ENCODE measurements at places on chromosomes 1 and 21.

DNA sequence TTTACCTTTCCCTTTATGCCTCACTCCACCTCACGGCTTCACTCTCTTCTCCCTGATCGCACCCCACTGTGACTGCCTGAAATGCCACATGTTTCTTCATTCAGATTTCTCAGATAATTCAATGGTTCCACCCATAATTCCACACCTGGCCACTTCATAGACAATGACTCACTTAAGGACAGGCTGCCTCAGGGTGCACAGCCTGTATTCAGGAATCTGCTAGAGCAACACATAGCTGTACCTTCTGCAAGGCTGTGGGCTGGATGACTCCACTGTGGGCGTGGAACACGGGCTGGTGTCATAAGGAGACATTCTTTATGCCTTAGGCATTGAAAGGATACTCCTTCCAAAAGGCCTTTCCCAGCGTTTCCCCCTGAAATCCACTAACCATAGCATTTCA is 36.1 kb downstream of the L1TD1 start:
- no peak overlapping the region for H3K4me3 ChIP-seq
- H3K4me1 ChIP-seq = no peaks in the 10 kb centered on the region
- no peak for DNase-seq

GRCh38 chr1:227729881-227730629 is 5.0 kb downstream of the JMJD4 start:
- H3K36me3 ChIP-seq = peaks cover 19% of the 10 kb centered on the region
- H3K4me3 ChIP-seq = peak overlapping the region; percentile 13
- H3K27ac ChIP-seq = no peak overlapping the region
- H3K4me1 ChIP-seq = peaks cover 29% of the 10 kb centered on the region

GRCh38 chr1:171403393-171403792 is 81.9 kb upstream of the PRRC2C start:
- no peaks in the 10 kb centered on the region for H3K36me3 ChIP-seq
- H3K27me3 ChIP-seq = peaks cover 35% of the 10 kb centered on the region
- H3K27ac ChIP-seq = no peak overlapping the region
- H3K4me3 ChIP-seq = no peak overlapping the region
- no peak for DNase-seq

- H3K27me3 ChIP-seq = peaks cover 3% of the 10 kb centered on the region
- no peaks in the 10 kb centered on the region for H3K36me3 ChIP-seq
- no peak overlapping the region for H3K4me3 ChIP-seq
- no peak for DNase-seq
- no peaks in the 10 kb centered on the region for H3K4me1 ChIP-seq
Observed at GRCh38 chr1:222098404-222098803, 356.5 kb upstream of the DUSP10 start.

DNA sequence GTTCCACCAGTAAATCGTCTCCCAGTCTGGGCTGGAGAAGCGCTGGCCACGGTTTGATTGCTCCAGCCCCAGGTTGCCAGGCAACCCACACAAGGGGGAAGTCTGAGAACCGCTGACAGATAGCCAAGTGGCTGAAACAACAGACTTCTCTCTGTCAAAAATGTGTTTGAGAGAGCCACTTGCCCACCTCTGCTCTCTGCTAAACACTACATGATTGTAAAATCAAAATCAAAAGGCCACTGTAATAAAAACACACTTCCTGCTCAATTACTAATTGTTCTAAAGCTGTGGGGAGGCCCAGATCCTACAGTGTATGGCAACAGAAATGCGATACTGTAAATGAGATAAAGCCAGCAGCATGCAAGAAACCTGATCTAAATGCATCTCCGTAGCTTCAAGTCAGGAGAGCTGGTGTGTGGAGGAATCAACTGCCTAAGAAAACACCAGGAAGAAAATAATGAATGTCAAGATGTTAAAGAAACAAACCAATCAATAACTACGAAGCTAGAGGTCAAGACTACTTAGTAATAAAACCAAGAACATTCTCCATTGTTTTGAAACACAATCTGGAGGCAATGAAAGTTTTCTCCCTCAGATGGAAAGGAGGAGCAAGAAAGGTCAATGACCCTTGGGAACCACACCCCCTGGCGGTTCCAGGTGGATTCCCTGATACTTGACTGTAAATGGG is 121.2 kb downstream of the SLC45A1 start:
- no peak overlapping the region for H3K4me3 ChIP-seq
- H3K27me3 ChIP-seq = no peaks in the 10 kb centered on the region
- DNase-seq = no peak
- peaks cover 5% of the 10 kb centered on the region for H3K4me1 ChIP-seq
- H3K36me3 ChIP-seq = no peaks in the 10 kb centered on the region

Data from effector memory CD8-positive, alpha-beta T cell (primary cell).